Cortex of kidney (tissue), 1 donor: ENCODE measurements at places on chromosomes 12 and 14.

DNA sequence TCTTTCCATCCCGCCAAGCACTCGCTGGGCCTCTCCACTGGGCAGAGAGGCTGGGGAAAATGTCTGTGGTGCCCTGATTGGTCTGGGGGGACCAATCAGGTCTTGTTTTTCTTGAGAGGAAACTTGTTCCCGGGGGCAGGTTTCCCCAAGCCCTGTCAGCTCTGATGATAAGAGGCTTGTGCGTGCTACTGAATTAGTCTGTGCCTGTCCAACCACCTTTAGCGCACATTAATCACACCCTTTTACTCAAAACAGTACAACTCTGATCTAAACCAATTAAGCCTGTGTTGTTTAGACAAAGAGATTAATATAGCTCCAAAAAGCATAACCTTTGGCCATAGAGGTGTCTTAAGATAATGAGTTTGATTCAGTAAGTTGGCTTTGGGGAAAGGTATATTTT, 580.4 kb downstream of the VRK1 start:
- DNase-seq = no peak

- DNase-seq = no peak
Measured at GRCh38 chr14:98144964-98145363, 1127.0 kb downstream of the BCL11B start.

GRCh38 chr12:51017452-51017851, 8.7 kb downstream of the SLC11A2 start:
- DNase-seq = no peak

DNA sequence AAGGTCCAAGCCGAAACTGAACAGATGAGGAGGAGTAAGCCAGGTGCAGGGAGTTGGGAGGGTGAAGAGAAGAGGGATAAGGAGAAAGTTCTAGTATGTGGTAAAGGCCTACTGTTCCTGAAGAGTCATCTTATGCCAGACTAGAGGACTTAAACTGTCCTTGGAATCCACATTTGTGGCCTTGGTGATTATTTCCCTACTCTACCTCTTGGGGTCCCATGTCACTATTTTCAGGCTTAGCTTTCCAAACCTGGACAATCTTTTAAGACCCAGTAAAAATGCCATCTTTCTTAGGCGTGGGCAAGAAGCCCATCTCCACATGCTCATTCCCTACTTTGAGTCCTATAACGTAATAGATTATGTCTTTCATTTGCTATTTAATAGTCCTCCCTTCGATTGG, 40.1 kb upstream of the CRY1 start:
- no peak for DNase-seq

GRCh38 chr12:14961466-14962152, at the start of gene ARHGDIB:
ARHGDIB (minus strand) TSS chr12:14961601; CDS start chr12:14950712, 10,889 bp downstream.
- DNase-seq = no peak

- no peak for DNase-seq
Measured at GRCh38 chr14:88003425-88003824, 1.5 kb upstream of the GPR65 start.

DNA sequence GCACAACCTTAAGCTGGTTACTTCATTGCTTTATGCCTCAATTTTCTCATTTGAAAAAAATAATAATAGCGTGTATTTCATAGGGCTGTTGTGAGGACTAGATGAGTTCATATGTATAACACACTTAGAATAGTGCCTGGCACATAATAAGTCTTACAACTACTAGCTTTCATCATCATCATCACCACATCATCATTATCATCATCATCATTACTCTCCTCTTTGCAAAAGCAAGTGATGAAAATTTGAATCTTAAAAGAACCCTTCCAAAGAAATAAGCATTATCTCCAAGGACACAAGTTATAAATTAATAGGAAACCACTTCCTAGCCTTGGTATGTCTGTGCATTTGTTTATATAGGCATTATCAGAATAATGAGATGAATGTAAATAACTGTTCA, 117.0 kb downstream of the ST8SIA1 start:
- no peak for DNase-seq

GRCh38 chr12:108483213-108484059, 31.6 kb upstream of the FICD start:
- no peak for DNase-seq

- no peak for DNase-seq
Measured at GRCh38 chr14:89926694-89927093, 27.8 kb downstream of the EFCAB11 start.

GRCh38 chr12:132610051-132610759, at the start of gene LRCOL1:
LRCOL1 (minus strand) TSS chr12:132610582; CDS start chr12:132606251, 4,331 bp downstream.
- DNase-seq = no peak

DNA sequence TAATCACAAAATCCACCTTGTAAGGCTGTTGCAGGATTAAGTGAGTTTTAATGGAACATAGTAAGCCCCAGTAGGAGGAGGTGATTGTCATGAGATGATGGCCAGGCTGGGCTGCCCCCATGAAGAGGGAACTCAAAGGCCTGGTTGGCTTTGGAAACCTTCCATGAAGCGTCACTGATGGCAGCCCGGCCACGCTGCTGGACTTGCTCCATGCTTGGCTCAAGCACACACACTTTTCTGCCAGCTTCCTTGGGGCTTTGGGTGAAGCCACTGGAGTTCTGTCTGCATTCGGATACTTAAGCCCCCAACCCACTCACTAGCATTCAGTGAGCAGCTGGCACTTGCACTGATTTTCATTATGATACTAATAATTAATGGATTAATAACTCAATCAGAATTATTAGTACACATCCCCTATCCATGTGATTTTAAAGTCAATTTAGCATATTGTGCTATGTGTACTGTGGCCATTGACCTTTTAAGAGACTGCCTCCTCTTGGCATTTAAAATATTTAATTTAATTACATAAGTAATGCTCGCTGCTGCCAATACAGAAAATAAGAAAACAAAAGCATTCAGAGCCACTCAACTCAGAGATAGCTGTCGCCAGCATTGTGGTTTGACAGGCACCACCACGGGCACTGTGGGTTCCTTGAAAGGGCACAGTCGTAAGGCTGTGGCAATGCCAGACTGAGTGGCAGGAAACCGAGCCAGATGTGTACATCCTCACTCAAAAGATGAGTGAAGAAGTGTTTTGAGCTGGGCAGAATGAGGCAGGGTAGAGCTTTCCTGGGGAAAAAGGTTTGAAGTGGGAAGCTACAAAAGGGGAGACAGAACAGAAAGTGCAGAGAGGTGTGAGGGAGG, 15.9 kb downstream of the KRT85 start:
- no peak for DNase-seq

DNA sequence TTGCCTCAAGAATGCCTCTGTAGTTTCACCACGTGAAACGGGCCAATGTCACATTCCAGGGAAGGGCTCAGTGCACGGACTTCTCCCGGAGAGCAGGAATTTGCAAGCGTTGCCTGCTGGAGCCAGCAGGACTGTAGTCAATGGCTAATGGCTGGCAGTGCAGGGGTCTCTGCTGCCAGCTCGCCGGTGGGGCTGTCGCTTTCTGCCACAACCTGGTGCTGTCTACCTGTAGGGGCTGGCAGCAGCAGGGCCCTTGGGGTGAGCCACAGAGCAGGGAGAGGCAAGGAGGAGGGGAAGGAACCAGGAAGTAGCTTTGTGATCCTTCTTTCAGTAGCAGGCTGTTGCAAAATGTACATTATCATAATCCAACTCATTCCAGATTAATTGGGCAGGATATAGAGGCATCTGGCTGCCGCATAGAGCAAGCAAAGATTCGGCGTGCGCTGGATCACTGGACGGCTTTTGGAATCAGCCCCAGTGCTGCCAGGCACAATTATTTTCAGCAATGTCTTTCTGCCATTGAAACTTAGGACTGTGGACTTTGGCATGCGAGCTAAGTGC, 114.1 kb downstream of the PAPOLA start:
- DNase-seq = no peak
